ENCODE measurements at places on chromosomes 5 and 9.

GRCh38 chr9:113823421-113823820 is 52.7 kb upstream of the ZNF618 start:
- DNase-seq = no peak
- H3K4me1 ChIP-seq = no peaks in the 10 kb centered on the region
- no peaks in the 10 kb centered on the region for H3K27me3 ChIP-seq
- H3K4me3 ChIP-seq = no peak overlapping the region
- H3K36me3 ChIP-seq = no peaks in the 10 kb centered on the region

GRCh38 chr9:89001917-89002540 is 10.8 kb downstream of the S1PR3 start:
- H3K27ac ChIP-seq = no peak overlapping the region
- H3K27me3 ChIP-seq = no peaks in the 10 kb centered on the region
- no peak for DNase-seq
- no peaks in the 10 kb centered on the region for H3K36me3 ChIP-seq
- H3K4me3 ChIP-seq = no peak overlapping the region
- peaks cover 9% of the 10 kb centered on the region for H3K4me1 ChIP-seq

- no peaks in the 10 kb centered on the region for H3K36me3 ChIP-seq
- H3K4me1 ChIP-seq = no peaks in the 10 kb centered on the region
- no peak for DNase-seq
- H3K27ac ChIP-seq = no peak overlapping the region
- H3K27me3 ChIP-seq = no peaks in the 10 kb centered on the region
- no peak overlapping the region for H3K4me3 ChIP-seq
These were observed 132.8 kb downstream of the OR2K2 start for GRCh38 chr9:111197256-111197655.

GRCh38 chr5:4374866-4375265 is 765.3 kb upstream of the ADAMTS16 start:
- no peaks in the 10 kb centered on the region for H3K4me1 ChIP-seq
- H3K4me3 ChIP-seq = no peak overlapping the region
- no peak for DNase-seq
- no peak overlapping the region for H3K27ac ChIP-seq
- no peaks in the 10 kb centered on the region for H3K27me3 ChIP-seq

- DNase-seq = peak; percentile 60
- H3K4me3 ChIP-seq = no peak overlapping the region
- peaks cover 7% of the 10 kb centered on the region for H3K4me1 ChIP-seq
- no peak overlapping the region for H3K27ac ChIP-seq
- H3K27me3 ChIP-seq = no peaks in the 10 kb centered on the region
These were observed 46.0 kb downstream of the CRB2 start for GRCh38 chr9:123401879-123402513.

- no peak for DNase-seq
- no peak overlapping the region for H3K4me3 ChIP-seq
- peaks cover 5% of the 10 kb centered on the region for H3K27me3 ChIP-seq
These were observed 54.1 kb upstream of the DAB2 start for GRCh38 chr5:39478863-39479262.

GRCh38 chr5:173704615-173705511 is 88.4 kb upstream of the BOD1 start:
- no peaks in the 10 kb centered on the region for H3K27me3 ChIP-seq
- H3K4me3 ChIP-seq = no peak overlapping the region
- no peaks in the 10 kb centered on the region for H3K36me3 ChIP-seq
- no peak for DNase-seq
- no peak overlapping the region for H3K27ac ChIP-seq
- peaks cover 21% of the 10 kb centered on the region for H3K4me1 ChIP-seq

GRCh38 chr5:134122530-134122929 is 8.0 kb downstream of the TCF7 start:
- no peaks in the 10 kb centered on the region for H3K27me3 ChIP-seq
- no peaks in the 10 kb centered on the region for H3K36me3 ChIP-seq
- no peak overlapping the region for H3K4me3 ChIP-seq
- DNase-seq = no peak
- H3K27ac ChIP-seq = no peak overlapping the region
- peaks cover 11% of the 10 kb centered on the region for H3K4me1 ChIP-seq

DNA sequence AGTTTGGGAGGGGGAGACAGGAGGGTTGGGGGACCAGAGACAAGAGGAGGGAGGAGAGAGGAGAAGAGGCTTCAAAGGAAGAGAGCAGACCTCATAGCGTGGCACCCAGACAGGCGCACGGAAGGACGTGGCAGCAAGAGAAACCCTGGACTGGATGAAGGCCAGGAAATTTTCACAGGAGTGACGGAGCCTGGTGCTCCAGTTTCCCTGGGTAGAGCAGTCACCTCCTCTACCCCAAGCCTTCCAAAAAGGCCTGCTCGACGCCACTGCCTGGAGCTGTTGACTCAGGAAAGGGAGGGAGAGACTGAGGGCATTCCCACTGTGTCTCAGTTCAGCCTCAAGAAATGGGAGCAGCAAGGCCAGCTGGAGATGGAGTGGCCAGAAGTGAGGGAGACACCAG is 19.3 kb downstream of the AK8 start:
- no peaks in the 10 kb centered on the region for H3K36me3 ChIP-seq
- peaks cover 8% of the 10 kb centered on the region for H3K4me1 ChIP-seq
- DNase-seq = no peak
- H3K27me3 ChIP-seq = peaks cover 86% of the 10 kb centered on the region
- H3K27ac ChIP-seq = no peak overlapping the region

GRCh38 chr5:143495110-143495509 is 91.6 kb upstream of the NR3C1 start:
- H3K4me3 ChIP-seq = no peak overlapping the region
- H3K27ac ChIP-seq = no peak overlapping the region
- H3K36me3 ChIP-seq = no peaks in the 10 kb centered on the region
- no peaks in the 10 kb centered on the region for H3K27me3 ChIP-seq
- H3K4me1 ChIP-seq = no peaks in the 10 kb centered on the region

- H3K4me1 ChIP-seq = no peaks in the 10 kb centered on the region
- peaks cover 3% of the 10 kb centered on the region for H3K27me3 ChIP-seq
- H3K36me3 ChIP-seq = no peaks in the 10 kb centered on the region
- no peak for DNase-seq
These were observed 56.3 kb upstream of the SPATA31E1 start for GRCh38 chr9:87826331-87826730.

DNA sequence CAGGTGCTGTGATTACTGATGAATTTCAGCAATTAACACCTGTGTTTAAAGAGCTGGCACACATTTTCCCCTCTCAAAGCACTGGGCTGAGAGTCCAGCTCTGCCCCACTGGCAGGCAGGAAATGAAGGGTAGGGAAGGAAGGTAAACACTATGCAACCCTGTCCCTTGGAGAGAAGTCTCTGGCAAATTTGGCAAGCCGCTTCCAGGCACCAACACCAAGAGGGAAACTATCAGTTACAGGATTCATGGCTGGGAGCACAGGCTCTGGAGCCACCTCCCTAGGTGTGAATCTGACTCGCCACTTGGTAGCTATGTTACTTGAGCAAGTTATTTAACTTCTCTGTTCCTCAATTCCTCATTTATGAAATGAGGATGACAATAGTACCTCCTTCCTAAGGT is 3.3 kb downstream of the ANKS6 start:
- peaks cover 35% of the 10 kb centered on the region for H3K4me1 ChIP-seq
- no peak overlapping the region for H3K27ac ChIP-seq

DNA sequence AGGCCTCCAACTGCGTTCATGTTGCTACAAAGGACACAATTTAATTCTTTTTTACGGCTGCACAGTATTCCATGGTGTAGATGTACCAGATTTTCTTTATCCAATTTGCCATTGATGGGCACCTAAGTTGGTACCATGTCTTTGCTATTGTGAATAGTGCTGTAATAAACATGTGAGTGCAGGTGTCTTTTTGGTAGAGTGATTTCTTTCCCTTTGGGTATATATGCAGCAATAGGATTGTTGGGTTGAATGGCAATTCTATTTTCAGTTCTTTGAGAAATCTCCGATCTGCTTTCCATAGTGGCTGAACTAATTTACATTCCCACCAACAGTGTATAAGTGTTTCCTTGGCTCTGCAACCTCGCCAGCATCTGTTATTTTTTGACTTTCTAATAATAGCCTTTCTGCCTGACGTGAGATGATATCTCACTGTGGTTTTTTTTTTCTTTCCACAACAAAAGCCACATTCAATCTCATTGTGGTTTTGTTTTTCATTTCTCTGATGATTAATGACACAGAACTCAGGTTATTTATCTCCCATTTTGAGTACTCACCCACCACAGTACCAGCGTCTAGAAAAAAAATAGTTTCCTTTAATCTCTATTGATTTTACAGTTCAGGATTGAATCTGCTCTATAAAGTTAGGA is 21.9 kb downstream of the ARRDC3 start:
- H3K36me3 ChIP-seq = no peaks in the 10 kb centered on the region
- H3K27ac ChIP-seq = no peak overlapping the region
- H3K27me3 ChIP-seq = no peaks in the 10 kb centered on the region
- H3K4me3 ChIP-seq = no peak overlapping the region
- DNase-seq = no peak
- no peaks in the 10 kb centered on the region for H3K4me1 ChIP-seq

DNA sequence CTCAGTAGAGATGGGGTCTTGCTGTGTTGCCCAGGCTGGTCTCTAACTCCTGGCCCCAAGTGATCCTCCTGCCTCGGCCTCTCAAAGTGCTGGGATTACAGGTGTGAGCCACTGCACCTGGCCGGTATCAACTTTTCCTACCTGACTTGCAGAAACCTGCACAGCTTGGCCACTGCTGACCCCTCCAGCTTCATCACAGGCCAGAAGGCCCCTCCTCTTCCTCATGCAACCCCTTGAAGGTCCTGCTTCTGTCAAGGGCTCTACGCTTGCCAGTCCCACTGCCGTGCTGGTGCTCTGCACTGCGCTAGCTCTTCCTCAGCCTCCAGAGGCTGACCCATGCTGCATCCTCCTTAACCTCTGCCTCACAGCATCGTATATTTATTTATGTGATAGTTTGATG is 32.5 kb upstream of the RNU6ATAC start:
- no peak for DNase-seq
- H3K36me3 ChIP-seq = no peaks in the 10 kb centered on the region
- H3K27ac ChIP-seq = no peak overlapping the region
- H3K4me3 ChIP-seq = no peak overlapping the region

- DNase-seq = no peak
- H3K36me3 ChIP-seq = no peaks in the 10 kb centered on the region
- no peak overlapping the region for H3K4me3 ChIP-seq
- H3K27me3 ChIP-seq = peaks cover 7% of the 10 kb centered on the region
These were observed 246.3 kb downstream of the IRX2 start for GRCh38 chr5:2505217-2505616.

- H3K4me3 ChIP-seq = no peak overlapping the region
- H3K27ac ChIP-seq = no peak overlapping the region
- no peaks in the 10 kb centered on the region for H3K4me1 ChIP-seq
These were observed 22.3 kb upstream of the TLR4 start for GRCh38 chr9:117681888-117682287.

DNA sequence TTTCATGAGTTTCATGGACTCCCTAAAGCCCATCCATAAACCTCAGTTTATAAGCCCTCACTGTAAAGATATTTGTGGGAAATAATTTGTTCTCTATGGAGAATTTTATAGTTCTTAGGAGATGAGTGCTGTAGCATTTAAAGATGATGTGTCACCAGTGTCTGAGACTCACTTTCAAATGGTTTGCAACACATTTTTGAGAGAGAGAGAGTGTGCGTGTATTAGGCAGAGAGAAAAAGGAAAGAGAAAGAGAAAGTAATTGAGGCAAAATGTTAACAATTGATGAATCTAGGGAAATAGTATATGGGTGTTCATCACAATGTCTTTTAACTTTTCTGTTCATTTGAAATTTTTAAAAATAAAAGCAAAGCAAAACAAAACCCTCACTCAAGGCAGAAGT is 479.0 kb downstream of the ZSWIM6 start:
- no peaks in the 10 kb centered on the region for H3K36me3 ChIP-seq
- no peak overlapping the region for H3K27ac ChIP-seq
- H3K4me3 ChIP-seq = no peak overlapping the region
- no peaks in the 10 kb centered on the region for H3K4me1 ChIP-seq
- H3K27me3 ChIP-seq = no peaks in the 10 kb centered on the region
- DNase-seq = no peak

GRCh38 chr9:14710804-14711203 is 11.7 kb downstream of the CER1 start:
- H3K4me1 ChIP-seq = no peaks in the 10 kb centered on the region
- H3K36me3 ChIP-seq = no peaks in the 10 kb centered on the region
- H3K4me3 ChIP-seq = no peak overlapping the region
- DNase-seq = no peak
- H3K27me3 ChIP-seq = no peaks in the 10 kb centered on the region
- no peak overlapping the region for H3K27ac ChIP-seq

- peaks cover 8% of the 10 kb centered on the region for H3K27me3 ChIP-seq
- H3K27ac ChIP-seq = no peak overlapping the region
- DNase-seq = no peak
- H3K4me3 ChIP-seq = no peak overlapping the region
These were observed 41.1 kb downstream of the FGF1 start for GRCh38 chr5:142644640-142645361.

DNA sequence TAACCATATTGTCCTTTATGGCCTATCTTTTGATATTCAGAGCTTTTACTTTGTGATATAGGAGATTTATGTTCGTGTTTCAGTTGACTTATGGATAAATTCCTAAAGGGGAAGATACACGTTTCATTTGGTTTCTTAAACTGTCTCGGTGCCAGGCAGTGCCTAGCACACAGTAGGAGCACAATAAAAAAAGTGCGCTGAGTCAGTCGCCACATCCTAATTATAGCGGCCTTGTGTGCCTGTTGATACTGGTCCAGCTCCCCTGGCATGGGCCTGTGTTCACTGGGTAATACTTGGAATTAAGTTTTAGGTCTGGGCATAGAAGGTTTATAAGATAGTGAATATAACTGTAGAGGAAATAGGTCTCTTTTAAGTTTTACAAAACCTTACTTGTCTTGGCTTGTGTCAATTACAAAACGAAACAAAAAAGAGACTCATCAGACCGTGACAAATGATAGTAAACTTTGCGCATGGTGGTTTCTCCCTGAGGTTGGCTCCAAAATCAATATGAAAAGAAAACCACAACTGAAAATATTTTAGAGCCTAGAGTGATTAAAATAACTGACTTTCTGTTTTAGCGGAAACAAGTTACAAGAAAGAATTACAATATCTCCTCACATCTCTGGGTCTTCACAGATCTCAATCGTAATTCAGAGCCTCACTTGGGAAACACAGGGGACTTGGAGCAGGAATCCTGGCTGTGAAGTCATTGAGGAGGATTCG is 84.8 kb downstream of the MVB12B start:
- peaks cover 34% of the 10 kb centered on the region for H3K27me3 ChIP-seq
- H3K36me3 ChIP-seq = no peaks in the 10 kb centered on the region
- no peak for DNase-seq
- no peaks in the 10 kb centered on the region for H3K4me1 ChIP-seq
- H3K27ac ChIP-seq = no peak overlapping the region

- H3K36me3 ChIP-seq = peaks cover 7% of the 10 kb centered on the region
- DNase-seq = peak; percentile 27
- peaks cover 5% of the 10 kb centered on the region for H3K4me1 ChIP-seq
- H3K27ac ChIP-seq = no peak overlapping the region
- no peaks in the 10 kb centered on the region for H3K27me3 ChIP-seq
- no peak overlapping the region for H3K4me3 ChIP-seq
These were observed 400.5 kb downstream of the ARRDC3 start for GRCh38 chr5:90982576-90982975.

GRCh38 chr9:37191403-37192089 is 71.2 kb downstream of the ZCCHC7 start:
- no peak overlapping the region for H3K4me3 ChIP-seq
- no peak for DNase-seq
- no peaks in the 10 kb centered on the region for H3K27me3 ChIP-seq
- H3K27ac ChIP-seq = no peak overlapping the region
- H3K36me3 ChIP-seq = peaks cover 45% of the 10 kb centered on the region

All from K562 (cell line).